Activated CD8-positive, alpha-beta memory T cell treated with anti-CD3 and anti-CD28 coated beads for 48 hours (primary cell): ENCODE measurements at places on chromosomes 1 and 21.

- no peak for DNase-seq
Observed at GRCh38 chr1:44300852-44301251, 54.2 kb downstream of the ERI3 start.

DNA sequence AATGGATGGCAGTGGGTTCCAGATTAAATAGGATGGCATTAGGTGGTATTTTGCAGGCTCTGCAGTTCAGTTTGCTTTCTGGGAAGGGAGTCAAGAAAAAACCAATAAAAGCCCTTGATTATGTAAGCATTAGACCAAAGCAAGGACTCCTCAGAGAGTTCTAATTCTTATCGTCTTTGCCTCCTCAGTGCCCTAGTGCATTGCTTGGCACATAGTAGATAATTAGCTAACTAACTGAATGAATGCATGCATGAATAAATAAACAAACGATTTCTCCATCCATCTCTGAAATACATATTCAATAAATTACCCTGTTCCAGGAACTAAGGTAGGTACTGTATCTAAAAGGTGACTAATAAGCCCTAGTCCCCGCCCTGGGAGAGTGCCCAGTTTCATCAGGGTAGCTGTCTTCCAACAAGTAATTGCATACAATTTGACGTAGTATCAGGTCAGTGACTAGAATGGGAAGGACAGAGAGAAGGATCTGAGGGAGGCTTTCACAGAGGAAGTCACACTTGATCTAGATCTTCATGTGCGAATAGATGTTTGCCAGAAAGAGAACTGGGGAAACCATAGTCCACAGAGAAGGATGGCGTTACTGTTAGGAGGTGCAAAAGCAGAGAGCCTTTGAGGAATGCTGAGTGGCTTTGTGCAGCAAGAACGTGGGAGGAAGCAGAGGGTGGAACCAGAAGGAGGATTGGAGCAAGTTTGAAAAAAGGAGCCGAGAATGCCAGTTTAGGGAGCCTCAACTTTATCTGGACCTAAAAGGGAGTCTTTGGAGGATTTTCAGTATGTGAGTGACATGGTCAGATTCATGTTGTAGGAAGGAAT, 111.4 kb downstream of the TBX19 start:
- no peak for DNase-seq

- DNase-seq = no peak
Observed at GRCh38 chr1:31881688-31882000, 56.5 kb downstream of the PTP4A2 start.

GRCh38 chr1:233112186-233113008, 162.0 kb downstream of the NTPCR start:
- DNase-seq = no peak
